ENCODE measurements at places on chromosomes 11 and 22.

- no peak for DNase-seq
Measured at GRCh38 chr11:122341477-122341876, 225.5 kb upstream of the BLID start.

GRCh38 chr22:17964156-17964555 lies 60.2 kb downstream of the MICAL3 start:
- DNase-seq, result no peak

DNA sequence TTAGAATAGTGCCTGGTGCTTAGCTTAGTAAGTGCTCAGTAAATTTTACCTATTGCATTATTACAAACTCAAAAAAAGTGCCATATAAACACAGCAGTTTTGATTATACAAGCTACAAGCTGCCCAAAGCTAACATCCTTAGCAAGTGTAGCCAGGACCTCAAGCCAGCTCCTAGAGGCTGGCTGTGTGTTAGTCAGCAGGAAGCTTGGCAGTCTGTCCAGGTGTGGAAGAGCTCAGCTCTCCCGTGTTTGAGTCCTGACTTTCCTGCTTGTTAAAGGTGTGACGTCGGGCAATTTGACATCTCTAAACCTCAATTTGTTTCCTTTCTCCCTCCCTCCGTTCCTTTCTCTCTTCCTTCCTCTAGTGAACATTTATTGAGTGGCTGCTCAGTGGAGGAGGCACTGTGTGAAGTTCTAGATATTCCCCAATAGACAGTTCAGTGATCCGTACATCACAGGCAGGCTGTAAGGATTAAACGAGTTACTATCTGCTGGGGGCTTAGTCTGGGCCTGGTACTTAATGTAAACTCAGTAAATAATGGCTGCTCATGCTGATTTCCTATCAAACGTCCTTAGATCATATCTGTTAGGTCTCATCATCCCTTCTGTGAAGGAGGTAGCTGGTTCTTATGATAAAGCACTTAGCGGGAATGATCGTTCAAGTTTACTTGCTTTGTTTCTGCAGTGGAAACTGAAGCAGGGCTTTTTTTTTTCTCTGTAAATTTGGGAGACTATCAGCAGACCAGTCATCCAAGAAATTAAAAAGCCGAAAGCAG lies 68.7 kb downstream of the PRR5L start:
- no peak for DNase-seq

GRCh38 chr22:48459859-48460823 lies 1367.5 kb downstream of the BRD1 start:
- DNase-seq, result no peak

GRCh38 chr11:2536440-2536989 lies 91.7 kb downstream of the KCNQ1 start:
- no peak for DNase-seq

- no peak for DNase-seq
Measured at GRCh38 chr11:63179432-63180041, 35.5 kb upstream of the SLC22A24 start.

Data from NK-92 treated with Interleukin-12 subunit alpha and Interleukin-12 subunit beta, amount 100 ng/mL, for 24 hours (cell line).